ENCODE measurements at places on chromosomes 5 and 9. TPM values are rescaled to one million over a fixed set of nuclear protein-coding genes. Genes with fewer than 3 reads are reported as not detected.

EXOSC3 gene
- 13.1 TPM for total RNA-seq

MAML1 gene
- total RNA-seq, result 13.2 TPM

HCN1 gene
- not detected for total RNA-seq

WDR38 gene
- total RNA-seq, result not detected

NR2F1 gene
- 0.73 TPM for total RNA-seq

FAM78A gene
- total RNA-seq, result 27.2 TPM

PCDHAC2 gene
- total RNA-seq, result 0.67 TPM

STX17 gene
- total RNA-seq, result 27.1 TPM

DNA sequence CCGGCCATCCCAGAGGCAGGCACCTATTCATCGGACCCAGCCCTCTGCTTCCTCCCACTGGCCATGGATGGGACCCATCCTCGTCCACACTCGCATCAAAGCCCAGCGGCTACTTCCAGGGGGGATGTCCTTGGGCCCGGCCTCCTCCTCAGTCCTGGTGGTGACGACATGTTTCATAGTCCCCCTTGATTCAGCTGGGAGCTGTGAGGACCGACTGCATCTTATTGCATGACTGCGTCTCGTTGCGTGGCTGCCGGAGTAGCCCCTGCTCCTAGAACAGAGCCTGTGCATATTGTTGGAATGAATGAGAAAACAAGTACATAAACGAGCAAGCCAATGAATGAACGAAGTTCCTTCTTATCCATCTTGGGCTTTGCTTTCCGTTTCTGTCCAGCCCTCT lies 12.8 kb downstream of the NCS1 start:
- DNase-seq, result no peak

- DNase-seq, result no peak
These were observed 21.4 kb downstream of the TMEM245 start for GRCh38 chr9:109098171-109098959.

- no peak for DNase-seq
These were observed 1.3 kb downstream of the HMGXB3 start for GRCh38 chr5:150001660-150002486.

DNA sequence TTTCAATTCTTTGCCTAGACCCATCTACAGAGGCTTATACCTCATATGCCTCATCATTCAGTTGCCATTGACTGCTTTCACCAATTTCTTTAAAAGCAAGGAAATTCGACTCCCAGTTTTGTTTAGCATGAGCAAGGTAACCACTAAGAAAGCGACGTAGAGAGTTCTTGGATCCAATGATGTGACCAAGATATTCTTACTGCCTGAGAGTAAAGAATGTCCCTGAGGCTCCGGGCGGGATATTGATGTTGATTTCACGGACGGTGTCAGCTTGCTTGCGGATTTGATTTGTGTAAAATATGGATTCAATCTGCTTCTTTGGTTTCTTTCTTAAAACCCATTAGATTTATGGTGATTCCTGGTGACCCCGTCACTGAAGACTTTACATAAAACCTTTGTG lies 135.1 kb upstream of the ICE1 start:
- no peak for DNase-seq

- peak; percentile 77 for DNase-seq
These were observed 956 bp downstream of the MBLAC2 start for GRCh38 chr5:90473396-90474234.

GRCh38 chr5:93874491-93874890 lies 133.1 kb upstream of the POU5F2 start:
- no peak for DNase-seq

- DNase-seq, result no peak
These were observed 2.7 kb upstream of the PURA start for GRCh38 chr5:140111011-140111858.

DNA sequence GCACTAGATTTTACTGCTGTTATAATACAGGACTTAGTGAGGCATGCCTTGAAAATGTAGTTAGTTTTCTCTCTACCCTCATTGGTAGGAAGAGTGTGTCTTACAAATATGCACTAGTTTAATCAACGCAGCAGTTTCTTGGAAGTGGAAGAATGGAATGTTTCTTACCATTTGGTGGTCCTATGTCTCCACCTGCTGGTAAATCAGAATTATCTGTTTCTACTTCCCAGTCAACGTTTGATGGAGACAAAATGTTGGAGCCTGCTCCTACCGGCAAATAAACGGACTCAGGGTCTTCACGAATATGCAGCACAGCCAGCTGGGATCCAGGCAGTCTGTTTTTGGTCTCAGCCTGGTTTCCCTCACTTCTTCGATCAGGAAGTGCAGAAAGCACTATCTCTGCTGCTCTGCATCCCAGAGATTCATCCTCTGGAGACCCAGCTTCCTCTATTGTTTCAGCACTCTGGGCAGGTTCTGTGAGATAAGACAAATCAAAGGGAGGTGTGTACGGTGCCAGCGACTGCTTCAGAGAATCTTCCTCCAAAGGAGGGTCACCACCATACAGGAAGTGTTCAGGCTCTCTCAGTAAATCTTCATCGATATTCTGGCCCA lies 59.5 kb upstream of the PCA3 start:
- no peak for DNase-seq

DNA sequence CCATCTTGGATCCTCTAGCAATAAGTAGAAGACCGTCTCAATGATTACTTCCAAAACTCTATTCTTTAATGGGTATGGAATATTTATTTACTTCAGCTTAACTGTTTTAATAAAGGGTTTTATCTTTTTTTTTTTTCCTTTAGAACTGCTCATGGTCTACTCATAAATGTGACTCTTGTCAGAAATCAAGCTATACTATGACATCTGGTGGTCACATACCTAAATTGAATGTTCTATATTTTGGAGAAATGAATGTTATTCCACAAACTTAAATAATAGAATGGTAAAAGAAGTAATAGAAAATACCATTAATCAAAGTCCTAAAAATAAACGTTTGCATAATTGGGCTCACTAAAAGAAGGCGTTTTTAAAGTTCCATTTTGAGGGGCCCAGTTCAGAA lies 131.2 kb upstream of the PLCXD3 start:
- DNase-seq, result no peak

GRCh38 chr5:159802661-159803060 lies 113.6 kb upstream of the ADRA1B start:
- DNase-seq, result no peak
